Esophagus squamous epithelium (tissue), 5 donors: ENCODE measurements at places on chromosomes 4 and X. TPM values are rescaled to one million over a fixed set of nuclear protein-coding genes. Genes with fewer than 3 reads are reported as not detected.

DNA sequence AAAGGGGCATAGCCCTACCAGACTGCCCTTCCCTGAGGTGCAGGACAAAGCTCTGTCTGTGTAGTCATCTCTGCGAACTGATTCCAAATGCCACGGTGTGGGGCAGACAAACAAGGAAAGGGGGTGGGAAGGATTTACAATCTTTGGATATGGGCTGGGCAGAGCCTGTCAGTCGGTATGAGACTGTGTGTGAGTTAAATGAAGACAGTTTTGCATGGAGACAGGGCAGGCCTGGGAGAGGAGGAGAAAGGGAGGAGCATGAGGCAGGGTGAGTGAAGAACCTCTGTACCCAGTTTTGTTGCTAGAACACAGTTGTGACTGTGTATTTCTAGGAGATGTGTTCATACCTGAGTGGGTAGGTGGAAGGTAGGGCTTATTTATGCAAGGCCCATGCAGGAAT lies 59.4 kb upstream of the MSN start:
- no peak overlapping the region for H3K4me3 ChIP-seq
- H3K27me3 ChIP-seq: no peaks in the 10 kb centered on the region
- H3K27ac ChIP-seq: no peak overlapping the region
- peaks cover 9% of the 10 kb centered on the region for H3K4me1 ChIP-seq
- no peak for DNase-seq

DNA sequence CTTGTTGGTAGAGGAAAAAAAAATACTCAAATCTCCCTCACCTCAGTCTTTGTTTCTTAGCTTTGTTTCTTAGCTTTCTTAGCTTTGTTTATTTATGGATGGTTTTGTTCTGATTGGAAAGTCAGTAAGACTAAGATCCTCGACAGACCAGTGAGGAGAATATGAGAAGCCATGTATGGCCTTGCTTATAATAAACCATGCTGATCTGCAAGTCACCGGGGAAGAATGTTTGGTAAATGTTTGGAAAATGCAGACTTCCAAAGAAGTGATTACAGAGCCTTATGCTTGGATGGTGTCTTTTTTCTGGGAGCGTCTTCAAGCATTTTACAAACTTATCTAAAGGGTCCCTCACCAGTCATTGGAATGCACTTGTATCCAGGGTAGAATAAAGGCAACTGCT lies 90.1 kb upstream of the NOCT start:
- H3K36me3 ChIP-seq: no peaks in the 10 kb centered on the region
- no peak overlapping the region for H3K27ac ChIP-seq
- H3K4me3 ChIP-seq: no peak overlapping the region
- no peaks in the 10 kb centered on the region for H3K4me1 ChIP-seq
- no peak for DNase-seq

- H3K27me3 ChIP-seq: no peaks in the 10 kb centered on the region
- no peak overlapping the region for H3K27ac ChIP-seq
- no peaks in the 10 kb centered on the region for H3K36me3 ChIP-seq
- no peak for DNase-seq
- no peak overlapping the region for H3K4me3 ChIP-seq
Observed at GRCh38 chrX:12891915-12892506, 14.4 kb upstream of the TLR8 start.

DNA sequence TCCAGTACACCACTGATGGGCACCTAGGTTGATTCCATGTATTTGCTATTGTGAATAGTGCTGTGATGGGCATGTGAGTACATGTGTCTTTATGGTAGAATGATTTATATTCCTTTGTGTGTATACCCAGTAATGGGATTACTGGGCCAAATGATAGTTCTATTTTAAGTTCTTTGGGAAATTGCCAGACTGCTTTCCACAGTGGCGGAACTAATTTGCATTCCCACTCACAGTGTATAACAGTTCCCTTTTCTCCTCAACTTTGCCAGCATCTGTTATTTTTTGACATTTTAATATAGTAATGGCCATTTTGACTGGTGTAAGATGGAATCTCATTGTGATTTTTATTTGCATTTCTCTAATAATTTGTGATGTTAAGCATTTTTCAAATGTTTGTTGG lies 25.9 kb downstream of the CC2D2A start:
- no peak overlapping the region for H3K27ac ChIP-seq
- H3K36me3 ChIP-seq: no peaks in the 10 kb centered on the region
- no peaks in the 10 kb centered on the region for H3K27me3 ChIP-seq
- no peak overlapping the region for H3K4me3 ChIP-seq
- no peak for DNase-seq

DNA sequence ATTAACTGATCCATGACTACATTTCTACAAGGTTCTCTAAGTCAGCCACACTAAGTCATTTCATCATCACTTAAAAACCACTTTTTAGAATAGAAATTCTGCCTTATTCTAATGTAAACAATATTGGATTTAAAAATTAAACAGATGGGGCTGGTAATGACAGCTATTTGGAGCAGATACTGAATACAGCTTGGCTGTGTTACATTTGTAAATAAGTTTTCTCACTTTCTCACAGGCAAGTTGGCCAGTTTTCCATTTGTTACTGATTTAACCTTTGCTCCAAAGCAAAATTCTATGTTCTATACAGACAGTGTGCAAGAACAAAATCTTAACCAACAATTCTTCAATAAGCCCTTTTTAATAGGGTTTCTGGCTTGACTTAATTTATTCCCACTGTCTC lies 370.7 kb downstream of the GRIA2 start:
- H3K36me3 ChIP-seq: no peaks in the 10 kb centered on the region
- H3K4me3 ChIP-seq: no peak overlapping the region
- no peaks in the 10 kb centered on the region for H3K27me3 ChIP-seq
- DNase-seq: no peak
- H3K27ac ChIP-seq: no peak overlapping the region

GRCh38 chrX:129632443-129632842 lies 22.3 kb downstream of the APLN start:
- H3K27ac ChIP-seq: peak overlapping the region; percentile 2
- no peak for DNase-seq
- no peaks in the 10 kb centered on the region for H3K36me3 ChIP-seq
- H3K4me3 ChIP-seq: no peak overlapping the region
- H3K4me1 ChIP-seq: peaks cover 4% of the 10 kb centered on the region
- no peaks in the 10 kb centered on the region for H3K27me3 ChIP-seq

DNA sequence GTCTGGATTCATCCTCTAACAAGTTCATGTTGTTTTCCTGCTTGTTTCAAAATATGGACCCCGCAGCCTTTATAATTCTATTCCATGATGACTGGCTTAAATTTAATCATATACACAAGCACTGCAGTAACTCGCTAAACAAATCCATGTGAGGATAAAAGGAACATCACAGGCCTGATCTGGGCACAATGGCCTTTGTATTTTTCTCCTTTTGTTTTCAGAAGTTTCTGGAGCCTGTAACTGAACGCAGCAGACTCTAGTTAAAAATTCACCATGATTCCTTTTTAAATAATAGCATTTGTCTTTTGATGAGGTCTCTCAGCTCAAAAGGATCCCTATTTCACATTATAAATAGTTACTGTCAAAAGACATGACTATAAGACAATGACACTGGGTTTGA lies 30.2 kb upstream of the TMEM184C start:
- H3K4me1 ChIP-seq: peaks cover 4% of the 10 kb centered on the region
- H3K27ac ChIP-seq: no peak overlapping the region
- no peak for DNase-seq
- H3K4me3 ChIP-seq: no peak overlapping the region
- H3K36me3 ChIP-seq: no peaks in the 10 kb centered on the region

- no peak overlapping the region for H3K27ac ChIP-seq
- no peaks in the 10 kb centered on the region for H3K36me3 ChIP-seq
- no peak for DNase-seq
- H3K27me3 ChIP-seq: no peaks in the 10 kb centered on the region
Observed at GRCh38 chrX:134484039-134484438, 24.1 kb downstream of the HPRT1 start.

- H3K27ac ChIP-seq: no peak overlapping the region
- H3K4me1 ChIP-seq: no peaks in the 10 kb centered on the region
- H3K27me3 ChIP-seq: no peaks in the 10 kb centered on the region
- H3K4me3 ChIP-seq: no peak overlapping the region
- DNase-seq: no peak
Observed at GRCh38 chrX:82748906-82749505, 759.1 kb upstream of the POU3F4 start.

DNA sequence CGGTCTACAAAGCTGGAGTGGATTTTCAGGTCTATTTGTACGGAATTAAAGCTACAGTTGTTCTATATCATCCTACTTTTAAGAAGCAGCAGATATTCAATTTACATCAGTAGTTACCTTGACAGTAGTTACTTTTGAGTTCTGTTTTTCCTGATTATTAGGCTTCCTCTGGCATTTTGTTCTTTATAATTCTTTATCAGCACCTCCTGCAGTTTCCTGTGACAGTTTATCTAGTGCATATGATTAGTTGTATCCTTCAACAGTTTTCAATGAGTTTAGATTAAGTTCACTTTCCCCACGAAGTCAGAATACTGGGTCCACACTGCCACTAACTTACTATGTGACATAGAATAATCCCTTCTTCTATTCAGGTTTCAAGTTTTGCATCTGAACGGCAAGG lies 71.7 kb downstream of the IDS start:
- H3K27ac ChIP-seq: no peak overlapping the region

DNA sequence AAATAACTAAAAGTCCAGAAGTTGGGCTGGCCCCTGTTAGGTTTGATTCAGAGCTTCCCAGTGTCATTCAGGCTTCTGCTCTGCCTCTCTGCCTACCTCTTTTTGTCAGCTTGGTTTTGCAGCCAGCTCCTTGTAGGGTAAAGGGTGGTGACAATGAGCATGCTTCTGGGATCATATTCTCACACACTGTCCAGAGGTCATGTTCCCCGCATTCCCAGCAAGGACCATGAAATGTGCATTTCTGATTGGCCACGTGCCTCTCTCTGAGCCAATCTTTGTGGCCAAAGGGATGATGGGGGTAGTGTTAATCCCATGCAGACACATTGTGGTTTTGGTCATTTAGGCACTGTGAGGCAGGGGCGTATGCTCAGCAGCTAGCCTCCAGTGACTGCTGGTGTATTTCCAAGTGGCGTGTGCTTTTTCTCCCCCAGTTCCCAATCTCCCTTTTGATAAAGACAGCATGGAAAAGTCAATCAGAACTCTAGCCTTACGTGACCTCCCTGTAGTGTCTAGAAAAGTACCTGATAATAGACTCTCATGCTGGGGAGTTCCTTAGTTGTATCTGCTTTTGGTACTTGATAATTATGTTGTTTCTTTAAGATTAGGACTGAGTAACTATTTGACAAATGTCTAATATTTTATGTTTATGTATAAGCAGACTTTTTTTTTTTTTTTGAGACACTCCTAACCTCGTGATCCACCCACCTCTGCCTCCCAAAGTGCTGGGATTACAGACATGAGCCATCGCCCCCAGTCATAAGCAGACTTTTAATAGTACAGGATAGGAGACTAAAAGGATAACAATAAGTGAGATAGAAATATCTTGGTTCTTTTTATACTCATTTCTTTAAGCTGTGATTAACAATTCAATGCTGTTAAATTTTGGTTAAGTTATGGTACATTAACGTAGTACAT lies 57.8 kb downstream of the KIAA0232 start:
- peaks cover 6% of the 10 kb centered on the region for H3K4me1 ChIP-seq
- H3K36me3 ChIP-seq: peaks cover 5% of the 10 kb centered on the region
- H3K4me3 ChIP-seq: no peak overlapping the region
- H3K27ac ChIP-seq: no peak overlapping the region
- DNase-seq: no peak

DNA sequence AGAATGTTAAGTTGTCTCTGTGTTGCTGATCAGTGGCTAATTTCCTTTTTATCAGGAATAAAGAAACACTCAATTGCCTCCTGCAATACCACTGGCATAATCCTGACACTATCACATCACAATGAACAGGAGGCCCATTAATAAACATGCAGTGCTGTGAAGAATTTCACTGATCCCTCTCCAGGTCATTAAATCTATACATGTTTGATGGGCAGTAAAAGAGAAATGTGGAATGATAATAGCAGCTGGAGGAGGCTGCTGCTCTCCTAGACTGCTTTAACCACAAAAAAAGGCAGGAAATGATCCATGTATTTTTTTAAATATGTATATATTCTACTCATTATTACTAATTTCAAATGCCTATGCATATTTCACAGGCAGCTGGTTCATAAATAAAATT lies 202.1 kb downstream of the CENPC start:
- DNase-seq: no peak
- no peaks in the 10 kb centered on the region for H3K27me3 ChIP-seq
- no peak overlapping the region for H3K27ac ChIP-seq
- no peak overlapping the region for H3K4me3 ChIP-seq
- no peaks in the 10 kb centered on the region for H3K4me1 ChIP-seq
- H3K36me3 ChIP-seq: no peaks in the 10 kb centered on the region

GRCh38 chrX:155715141-155715540 lies 102.4 kb upstream of the TMLHE start:
- H3K4me3 ChIP-seq: no peak overlapping the region
- DNase-seq: no peak
- H3K27ac ChIP-seq: no peak overlapping the region
- H3K36me3 ChIP-seq: no peaks in the 10 kb centered on the region
- H3K4me1 ChIP-seq: no peaks in the 10 kb centered on the region

GRCh38 chrX:131802836-131803626 lies 220.1 kb upstream of the STK26 start:
- DNase-seq: peak; percentile 18
- no peaks in the 10 kb centered on the region for H3K36me3 ChIP-seq
- H3K27me3 ChIP-seq: no peaks in the 10 kb centered on the region
- no peak overlapping the region for H3K4me3 ChIP-seq
- H3K4me1 ChIP-seq: no peaks in the 10 kb centered on the region

DNA sequence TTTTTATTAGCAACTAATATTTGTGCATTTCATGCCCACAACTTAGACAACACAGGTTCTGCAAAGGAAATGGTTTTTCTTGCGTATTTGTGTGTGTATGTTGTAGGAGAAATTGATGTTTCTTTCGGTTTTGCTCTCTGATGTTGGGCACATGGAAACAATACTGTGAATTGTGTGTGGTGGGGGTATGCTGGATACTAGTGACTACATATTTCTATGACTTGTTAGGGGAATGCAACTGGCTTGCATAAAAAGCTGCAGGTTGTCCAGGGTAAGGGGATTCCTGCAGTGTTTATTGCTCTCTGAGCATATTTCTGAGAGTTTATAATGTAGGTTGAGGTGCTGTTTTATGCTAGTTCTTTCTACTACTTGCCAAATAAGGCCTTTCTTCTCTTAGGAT lies 11.6 kb downstream of the DLG3 start:
- H3K4me3 ChIP-seq: no peak overlapping the region
- peak overlapping the region; percentile 88 for H3K27ac ChIP-seq
- DNase-seq: no peak
- no peaks in the 10 kb centered on the region for H3K4me1 ChIP-seq
- no peaks in the 10 kb centered on the region for H3K27me3 ChIP-seq

DNA sequence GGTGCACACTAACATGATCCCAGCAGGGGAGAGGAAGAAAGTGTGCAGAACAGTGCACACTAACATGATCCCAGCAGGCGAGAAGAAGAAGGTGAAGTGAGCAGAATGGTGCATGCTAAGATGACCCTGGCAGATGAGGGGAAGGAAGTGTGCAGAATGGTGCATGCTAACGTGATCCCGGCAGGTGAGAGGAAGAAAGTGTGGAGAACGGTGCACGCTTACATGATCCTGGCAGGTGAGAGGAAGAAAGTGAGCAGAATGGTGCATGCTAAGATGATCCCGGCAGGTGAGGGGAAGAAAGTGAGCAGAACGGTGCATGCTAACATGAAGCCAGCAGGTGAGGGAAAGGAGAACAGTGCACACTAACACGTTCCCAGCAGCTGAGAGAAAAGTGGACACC lies 83.7 kb downstream of the ACOX3 start:
- H3K36me3 ChIP-seq: no peaks in the 10 kb centered on the region
- H3K27ac ChIP-seq: no peak overlapping the region
- no peaks in the 10 kb centered on the region for H3K27me3 ChIP-seq
- no peak overlapping the region for H3K4me3 ChIP-seq
- peaks cover 4% of the 10 kb centered on the region for H3K4me1 ChIP-seq
- DNase-seq: no peak

PRDX4 gene
- 77.8 TPM for total RNA-seq

PCDH10 gene
- 0.19 TPM for total RNA-seq

PNMA5 gene
- not detected for total RNA-seq

ADH6 gene
- total RNA-seq: not detected

RTL5 gene
- total RNA-seq: 0.57 TPM
